ENCODE measurements at places on chromosomes 7 and 10.
A peak's percentile ranks its signal among the peaks of the same experiment; 100 is the strongest.

GRCh38 chr7:155814316-155815276 lies 2.3 kb upstream of the SHH start:
- no peak for DNase-seq

GRCh38 chr10:110821508-110821907 lies 50.2 kb upstream of the PDCD4 start:
- DNase-seq = no peak

DNA sequence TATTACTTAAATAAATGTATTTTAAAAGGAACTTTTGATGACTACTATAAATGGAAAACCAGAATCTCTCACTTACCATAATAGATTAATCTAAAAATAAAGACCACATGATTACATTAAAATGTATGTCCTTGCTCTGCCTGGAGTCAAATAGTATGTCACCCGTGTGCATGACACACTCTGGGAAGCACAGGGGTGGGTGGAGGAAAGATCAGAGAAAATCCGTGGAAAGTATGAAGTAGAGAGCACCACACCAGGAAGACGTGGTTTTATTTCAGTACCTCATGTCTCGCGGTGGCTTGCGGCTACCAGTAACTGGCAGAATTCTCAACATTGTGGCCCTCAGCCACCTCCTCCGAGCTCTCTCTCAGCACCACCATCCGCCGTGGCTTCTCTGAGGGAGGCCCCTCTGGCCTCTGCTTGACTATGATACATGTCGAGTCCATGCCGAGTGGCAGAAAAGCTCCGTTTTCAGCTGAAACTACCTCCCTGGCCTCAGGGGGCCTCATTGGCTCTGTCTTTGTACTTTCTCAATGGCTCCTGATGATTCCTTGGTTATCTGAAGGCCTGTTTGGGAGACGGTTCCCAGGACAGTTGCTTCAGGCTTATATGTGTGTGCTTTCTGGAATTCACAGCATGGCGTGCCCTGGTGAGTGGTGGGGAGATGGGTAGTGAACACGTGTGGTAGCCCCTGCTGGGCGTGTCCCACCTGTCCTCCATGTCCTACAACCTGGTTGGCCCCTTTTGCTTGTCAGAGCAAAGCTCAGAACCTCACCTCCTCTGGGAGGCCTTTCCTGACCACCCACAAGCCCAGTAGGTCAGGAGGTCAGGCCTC lies 49.8 kb downstream of the LHPP start:
- DNase-seq = no peak

DNA sequence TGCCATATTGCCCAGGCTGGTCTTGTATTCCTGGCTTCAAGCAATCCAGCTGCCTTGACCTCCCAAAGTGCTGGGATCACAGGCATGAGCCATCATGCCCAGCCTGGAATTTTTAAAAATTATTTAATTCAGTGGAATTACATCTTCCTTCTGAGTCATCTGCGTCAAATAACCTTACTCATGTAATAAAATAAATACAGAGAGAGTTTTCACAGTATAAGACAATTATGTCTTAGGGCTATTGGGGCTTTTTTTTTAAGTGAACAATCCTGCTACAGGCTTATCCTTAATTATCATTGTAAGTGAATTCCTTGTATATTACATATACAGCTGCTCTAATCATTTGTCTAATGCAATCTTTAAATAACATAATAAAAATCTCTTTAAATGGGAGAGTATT lies 108.3 kb downstream of the MAPK8 start:
- DNase-seq = no peak

DNA sequence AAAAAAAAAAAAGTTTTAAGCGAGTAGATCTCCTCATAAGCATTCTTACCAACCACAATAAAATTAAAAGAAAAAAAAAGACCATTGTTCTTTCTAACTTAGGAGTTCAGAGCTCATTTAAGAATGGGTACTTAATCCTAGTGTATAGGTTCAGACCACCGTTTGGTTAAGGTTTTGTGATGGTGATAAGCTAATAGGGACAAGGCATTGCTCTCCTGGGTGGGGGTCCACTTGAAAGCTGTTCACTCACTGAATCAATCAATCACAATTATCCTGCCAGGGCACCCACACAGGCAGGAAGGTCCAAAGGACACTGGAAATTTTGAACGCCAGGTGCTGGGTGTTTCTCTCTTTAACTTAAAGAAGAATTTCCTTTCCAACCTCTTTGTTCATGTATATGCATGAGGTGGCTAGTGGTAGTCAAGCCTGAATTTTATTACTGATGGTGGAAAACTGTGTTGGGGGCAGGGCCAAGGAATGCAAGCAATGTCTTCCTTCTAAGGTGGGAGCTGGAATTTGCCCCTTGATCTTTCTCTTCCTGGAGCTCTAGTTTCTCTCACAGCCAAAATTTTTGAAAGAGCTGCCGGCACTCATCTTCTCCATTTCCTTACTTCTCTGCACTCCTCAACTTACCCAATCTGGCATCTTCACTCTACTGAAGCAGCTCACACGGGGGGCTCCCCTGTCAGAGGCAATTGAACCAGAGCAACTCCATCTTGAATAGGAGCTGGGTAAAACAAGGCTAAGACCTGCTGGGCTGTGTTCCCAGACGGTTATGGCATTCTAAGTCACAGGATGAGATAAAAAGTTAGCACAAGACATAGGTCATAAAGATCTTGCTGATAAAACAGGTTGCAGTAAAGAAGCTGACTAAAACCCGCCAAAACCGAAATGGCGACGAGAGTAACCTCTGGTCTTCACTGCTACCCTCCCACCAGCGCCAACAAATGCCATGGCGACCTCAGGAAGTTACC lies 7.5 kb upstream of the FAM131B start:
- DNase-seq = no peak

- DNase-seq = peak; percentile 71
Measured at GRCh38 chr10:91162495-91163268, 57.8 kb upstream of the PCGF5 start.

Measured in CD4-positive, alpha-beta T cell treated with Interleukin-6 at 100 ng/mL for 8 hours (primary cell).